ENCODE measurements at places on chromosomes 11 and 22.

DNA sequence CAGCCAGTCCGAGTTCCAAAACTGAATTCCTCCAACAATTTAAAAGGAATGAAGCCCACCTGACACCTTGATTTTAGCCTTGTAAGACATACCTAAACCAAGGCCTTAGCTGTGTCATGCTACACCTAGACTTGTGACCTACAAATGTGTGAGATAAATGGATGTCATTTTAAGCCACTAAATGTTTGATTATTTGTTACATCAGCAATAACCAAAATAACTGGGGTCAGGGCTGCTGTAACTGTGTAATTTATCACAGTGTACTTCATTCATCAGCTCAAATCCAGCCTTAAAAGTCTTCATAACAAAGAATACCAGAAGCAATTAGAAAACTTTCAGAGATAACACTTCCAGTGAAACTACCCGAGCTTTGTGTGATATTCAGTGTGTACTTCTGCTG, 673.0 kb upstream of the ANO3 start:
- DNase-seq: no peak

- no peak for DNase-seq
These were observed 34.2 kb upstream of the VPREB1 start for GRCh38 chr22:22210375-22210774.

- no peak for DNase-seq
These were observed 28.1 kb downstream of the WBP2NL start for GRCh38 chr22:42026705-42027104.

DNA sequence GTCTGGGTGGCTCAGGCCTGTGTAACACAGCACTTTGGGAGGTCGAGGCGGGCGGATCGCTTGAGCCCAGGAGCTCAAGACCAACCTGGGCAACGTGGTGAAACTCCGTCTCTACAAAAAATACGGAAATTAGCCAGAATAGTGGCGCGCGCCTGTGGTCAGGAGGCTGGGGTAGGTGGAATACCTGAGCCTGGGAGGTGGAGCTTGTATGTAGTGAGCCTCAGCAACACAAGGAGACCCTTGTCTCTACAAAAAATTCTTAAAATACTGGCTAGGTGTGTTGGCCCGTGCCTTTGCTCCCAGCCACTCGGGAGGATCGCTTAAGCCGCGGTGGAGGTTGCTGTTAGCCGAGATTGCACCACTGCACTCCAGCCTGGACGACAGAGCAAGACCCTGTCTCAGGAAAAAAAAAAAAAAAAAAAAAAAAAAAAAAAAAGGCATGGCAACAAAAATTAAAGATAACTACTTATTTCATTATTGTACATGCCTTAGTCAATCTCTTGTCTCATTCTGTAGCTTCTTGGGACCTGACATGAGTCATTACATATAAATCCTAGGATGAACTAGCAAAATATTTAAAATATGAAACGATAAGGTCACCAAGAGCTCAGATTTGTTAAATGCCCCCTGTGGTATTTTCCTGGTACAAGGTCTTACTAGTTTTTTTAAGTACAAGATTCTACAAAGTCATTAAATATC, 1.1 kb downstream of the TAF1D start:
- peak; percentile 25 for DNase-seq

GRCh38 chr22:33986167-33986771, 66.0 kb upstream of the LARGE1 start:
- DNase-seq: no peak

DNA sequence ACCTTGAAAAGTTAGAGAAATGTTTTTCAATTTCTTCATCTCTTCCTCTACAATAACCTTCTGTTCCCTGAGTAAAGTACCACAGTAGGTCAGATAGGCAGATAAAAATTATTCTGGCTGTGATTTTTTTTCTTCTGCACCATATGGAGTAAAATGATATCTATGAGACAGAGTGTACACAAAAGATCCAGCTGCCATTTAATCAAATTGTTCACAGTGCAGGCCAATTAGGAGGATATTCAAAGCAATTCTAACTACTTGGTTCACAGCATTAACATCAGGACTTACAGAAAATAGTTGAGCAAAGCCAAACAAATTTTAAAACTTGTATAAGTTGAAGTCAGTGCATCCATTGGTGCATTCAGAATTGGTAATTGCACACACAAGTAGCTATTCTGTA, 147.9 kb upstream of the LUZP2 start:
- DNase-seq: no peak

DNA sequence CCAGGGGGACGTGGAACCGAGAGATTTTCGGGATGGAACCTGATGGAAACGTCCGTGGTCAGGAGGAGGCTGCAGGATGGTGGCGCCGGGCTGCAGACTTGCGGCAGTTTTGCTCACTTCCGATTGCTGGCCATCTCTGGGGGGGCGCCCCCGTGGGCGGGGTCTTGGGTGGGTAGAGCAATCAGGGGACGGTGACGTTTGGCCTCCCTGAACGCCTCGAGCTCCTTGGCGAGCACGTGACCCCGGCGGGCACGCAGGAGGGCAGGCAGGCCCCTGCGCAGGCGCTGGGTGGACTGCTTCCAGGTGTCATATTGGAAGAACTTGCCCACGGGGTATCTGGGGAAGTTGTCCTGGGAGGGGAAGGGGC, 6.3 kb downstream of the IGF2 start:
- no peak for DNase-seq

- no peak for DNase-seq
These were observed 14.0 kb upstream of the PAX6 start for GRCh38 chr11:31824879-31825837.

DNA sequence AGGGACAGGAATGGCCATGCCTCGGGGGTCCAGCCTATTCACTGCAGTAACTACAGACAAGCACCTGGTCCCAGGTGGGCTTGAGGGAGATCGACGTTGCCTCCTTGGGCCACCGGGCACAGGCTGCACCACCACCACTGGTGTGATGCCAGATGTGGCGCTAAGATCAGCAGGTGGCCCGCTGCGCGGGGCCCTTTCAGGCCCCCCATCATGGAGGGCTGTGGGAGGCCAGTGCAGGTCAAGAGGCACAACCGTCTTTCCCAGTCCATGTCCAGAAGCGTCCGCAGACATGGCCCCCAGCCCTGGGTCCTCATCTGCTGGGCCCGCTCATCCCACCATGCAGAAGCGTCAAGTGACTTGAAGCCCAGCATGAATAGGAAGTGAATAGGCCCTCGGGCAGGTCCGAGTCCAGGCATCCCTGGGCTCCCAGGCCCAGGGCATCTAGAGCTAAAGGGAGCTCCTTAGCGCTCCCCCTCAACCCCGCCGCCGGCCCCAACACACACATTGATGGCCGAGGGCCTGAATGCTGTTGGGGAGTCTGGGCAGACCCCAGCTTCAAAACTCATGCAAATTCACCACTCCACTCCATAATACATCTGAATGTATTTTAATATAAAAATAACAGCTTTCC, 18.3 kb downstream of the FADS3 start:
- DNase-seq: no peak

DNA sequence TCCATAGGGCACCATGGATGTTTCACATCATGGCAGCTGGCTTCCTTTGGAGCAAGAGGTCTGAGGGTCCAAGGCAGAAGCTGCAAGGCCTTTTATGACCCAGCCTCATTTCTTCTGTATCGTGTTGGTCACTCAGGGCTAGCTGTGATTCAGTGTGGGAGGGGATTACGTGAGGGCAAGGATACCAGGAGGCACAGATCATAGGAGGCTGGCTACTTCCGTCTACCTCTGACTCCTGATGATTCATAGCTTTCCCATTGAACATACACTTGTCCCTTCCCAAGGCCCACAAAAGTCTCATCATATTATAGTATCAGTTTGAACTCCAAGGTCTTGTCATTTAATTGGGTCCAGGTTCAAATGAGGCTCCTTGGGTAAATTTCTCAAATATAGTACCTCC, 135.3 kb upstream of the ZBED5 start:
- DNase-seq: no peak

DNA sequence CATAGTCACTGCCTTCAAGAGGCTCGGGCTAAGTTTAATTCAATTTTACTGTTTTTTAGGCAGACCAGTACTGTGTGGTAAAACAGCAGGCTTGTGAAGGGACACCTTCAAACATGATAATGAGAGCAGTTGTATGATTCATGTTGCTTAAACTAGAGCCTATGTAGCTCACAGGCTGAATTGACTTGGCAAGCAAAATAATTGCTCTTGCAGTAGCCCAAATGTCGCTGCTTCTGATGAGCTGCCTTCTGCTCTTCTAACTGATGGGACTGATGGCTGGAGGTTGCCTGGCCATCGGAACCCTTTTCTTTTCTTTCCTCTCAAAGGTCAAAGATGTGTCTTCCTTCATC, 137.6 kb downstream of the MAML2 start:
- no peak for DNase-seq

DNA sequence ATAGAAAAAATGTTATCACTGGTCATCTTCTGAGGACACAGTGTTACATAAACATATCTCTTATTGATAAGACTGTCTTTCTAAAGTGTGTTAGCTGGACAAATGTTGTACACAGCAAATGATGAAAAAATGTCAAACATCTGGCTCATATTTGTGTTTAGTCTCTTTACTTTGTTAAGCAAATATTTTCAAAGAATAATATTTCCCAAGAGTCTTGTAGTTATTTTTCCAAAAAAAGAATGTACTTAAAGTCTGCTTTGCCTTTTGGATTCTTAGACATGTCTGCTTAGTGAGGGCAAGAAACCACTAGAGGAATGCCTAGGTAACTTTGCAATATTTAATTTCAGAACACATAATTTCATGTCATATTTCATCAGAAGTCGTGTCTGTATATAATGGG, 23.9 kb upstream of the CCDC179 start:
- no peak for DNase-seq

GRCh38 chr11:65311170-65311678, 3.4 kb upstream of the CDC42EP2 start:
- DNase-seq: no peak

DNA sequence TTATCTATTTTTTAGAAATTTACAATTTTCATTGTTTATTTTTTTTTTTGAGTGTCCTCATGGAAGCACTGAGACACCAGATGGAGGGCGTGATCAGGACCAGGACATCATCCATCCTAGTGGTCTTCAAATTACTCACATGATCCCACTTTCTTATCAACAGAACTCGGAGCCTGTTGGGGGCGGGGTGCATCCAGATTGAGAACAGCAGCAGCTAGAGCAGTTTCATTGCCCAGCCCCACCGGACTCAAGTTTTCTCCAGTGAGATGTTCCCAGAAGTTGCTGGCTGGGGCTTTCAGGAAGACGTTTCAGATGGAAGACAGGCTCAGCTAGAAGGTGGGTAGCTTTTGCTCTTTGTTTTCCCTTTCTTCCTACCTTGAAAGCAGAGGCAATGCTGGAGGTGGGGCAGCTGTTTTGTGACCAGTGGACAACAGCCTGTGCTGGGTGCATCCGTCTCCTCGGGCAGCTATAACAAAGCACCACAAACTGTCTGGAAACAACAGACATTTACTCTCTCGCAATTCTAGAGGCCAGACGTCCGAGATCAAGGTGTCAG, 562.1 kb downstream of the TBC1D22A start:
- DNase-seq: no peak

GRCh38 chr11:44694443-44694842, 32.3 kb upstream of the TSPAN18 start:
- no peak for DNase-seq

- no peak for DNase-seq
These were observed 402.3 kb downstream of the TBC1D22A start for GRCh38 chr22:47164514-47165337.

DNA sequence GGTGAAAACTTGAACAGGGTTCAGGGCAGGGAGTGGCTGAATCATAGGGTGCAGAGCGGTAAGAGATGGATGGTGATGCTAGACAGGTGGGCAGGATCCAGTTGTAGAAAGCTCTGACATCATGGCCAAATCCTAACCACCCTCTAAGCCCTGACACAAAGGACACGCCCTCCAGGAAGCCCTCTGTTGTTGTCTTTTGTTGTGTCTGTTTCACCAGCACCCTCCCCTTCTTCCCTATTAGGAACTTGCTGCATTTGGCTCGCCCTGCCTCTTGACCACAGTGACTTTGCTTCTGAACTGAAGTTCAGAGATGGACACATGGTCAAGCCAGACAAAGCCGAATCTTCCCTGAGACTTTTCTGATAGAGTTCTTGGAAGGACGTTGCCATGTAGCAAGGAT, 14.2 kb upstream of the APOL6 start:
- no peak for DNase-seq

GRCh38 chr11:114075891-114076441, 16.5 kb downstream of the ZBTB16 start:
- no peak for DNase-seq

- DNase-seq: no peak
These were observed 37.4 kb upstream of the TP53I11 start for GRCh38 chr11:44988111-44988510.

GRCh38 chr11:37506531-37506930, 908.5 kb upstream of the RAG2 start:
- DNase-seq: no peak

GRCh38 chr11:120316880-120317688, 8.0 kb upstream of the TLCD5 start:
- no peak for DNase-seq

DNA sequence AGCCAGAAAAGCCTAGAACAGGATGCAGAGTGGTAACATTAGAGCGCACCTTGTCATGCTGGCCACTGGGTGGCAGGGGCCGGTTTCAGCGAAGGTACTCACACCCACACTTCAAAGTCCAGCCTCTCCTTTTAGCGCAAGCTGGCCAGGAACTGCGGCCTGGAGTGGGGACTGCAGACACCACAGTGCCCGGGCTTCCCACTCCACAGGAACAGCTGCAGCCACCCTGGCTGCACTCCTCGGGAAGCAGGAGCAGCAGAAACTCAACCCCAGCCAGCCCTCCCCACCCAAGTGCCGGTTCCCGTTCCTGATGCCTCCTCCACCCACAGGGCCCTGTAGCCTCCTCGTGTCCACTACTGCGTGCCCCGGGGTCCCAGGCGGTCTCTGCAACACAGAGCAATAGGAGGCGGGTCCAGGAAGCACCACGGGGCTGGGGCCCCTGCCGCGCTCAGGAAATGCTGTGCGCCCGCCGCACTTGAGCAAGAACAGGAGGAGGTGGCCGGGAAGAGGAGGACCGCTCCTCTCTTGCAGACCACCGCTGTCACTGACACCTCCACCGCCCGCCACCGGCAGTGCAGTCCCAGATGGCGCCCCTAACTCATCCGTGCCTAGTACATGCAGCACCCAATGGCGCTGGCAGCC, 2.2 kb downstream of the RFPL2 start:
- DNase-seq: peak; percentile 57

DNA sequence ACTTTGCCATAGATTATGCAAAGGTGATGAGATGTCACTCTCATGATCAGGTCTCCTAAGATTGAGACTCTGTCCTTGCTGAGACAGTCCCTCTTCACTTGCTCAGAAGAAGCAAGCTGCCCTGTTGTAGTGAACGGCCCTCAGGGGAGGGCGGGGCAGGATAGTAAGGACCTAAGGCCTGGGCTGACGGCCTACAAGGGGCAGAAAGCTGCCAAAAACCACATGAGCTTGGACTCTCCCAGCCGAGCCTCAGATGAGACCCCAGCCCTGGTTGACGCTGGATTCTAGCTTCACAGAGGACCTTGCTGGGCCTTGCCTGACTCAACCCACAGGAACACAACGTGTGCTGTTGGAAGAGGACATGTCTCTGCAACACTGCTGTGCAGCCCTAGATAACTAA, 1182.5 kb downstream of the TBC1D22A start:
- no peak for DNase-seq

- DNase-seq: peak; percentile 37
These were observed 615 bp downstream of the ANO5 start for GRCh38 chr11:22193348-22194051.

- no peak for DNase-seq
These were observed 84.2 kb downstream of the FBXO7 start for GRCh38 chr22:32558681-32559355.
